ENCODE measurements at places on chromosomes 16 and 17. TPM values are rescaled to one million over a fixed set of nuclear protein-coding genes. Genes with fewer than 3 reads are reported as not detected.

DNA sequence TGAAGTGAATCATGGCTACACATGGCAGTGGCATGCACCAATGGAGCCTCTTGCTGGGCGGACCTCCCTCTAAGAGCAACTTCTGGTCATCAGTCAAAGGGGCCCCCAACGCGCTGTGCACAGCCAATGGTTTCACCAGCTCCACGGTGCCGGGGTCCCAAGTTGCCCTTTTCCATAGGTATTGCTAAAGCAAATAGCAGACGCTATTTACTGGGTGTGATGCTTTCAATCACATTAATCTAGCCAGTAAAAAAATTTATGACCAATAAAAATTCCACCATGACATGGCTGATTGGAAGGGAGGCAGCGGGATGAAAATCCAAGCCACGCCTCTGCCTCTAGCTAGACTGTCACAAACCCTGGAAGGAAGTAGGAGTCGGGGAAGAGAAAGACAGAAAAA lies 680.3 kb upstream of the SOX9 start:
- no peaks in the 10 kb centered on the region for H3K36me3 ChIP-seq
- H3K27me3 ChIP-seq: no peaks in the 10 kb centered on the region
- H3K27ac ChIP-seq: no peak overlapping the region
- no peaks in the 10 kb centered on the region for H3K4me1 ChIP-seq
- H3K4me3 ChIP-seq: no peak overlapping the region
- no peak for DNase-seq

DNA sequence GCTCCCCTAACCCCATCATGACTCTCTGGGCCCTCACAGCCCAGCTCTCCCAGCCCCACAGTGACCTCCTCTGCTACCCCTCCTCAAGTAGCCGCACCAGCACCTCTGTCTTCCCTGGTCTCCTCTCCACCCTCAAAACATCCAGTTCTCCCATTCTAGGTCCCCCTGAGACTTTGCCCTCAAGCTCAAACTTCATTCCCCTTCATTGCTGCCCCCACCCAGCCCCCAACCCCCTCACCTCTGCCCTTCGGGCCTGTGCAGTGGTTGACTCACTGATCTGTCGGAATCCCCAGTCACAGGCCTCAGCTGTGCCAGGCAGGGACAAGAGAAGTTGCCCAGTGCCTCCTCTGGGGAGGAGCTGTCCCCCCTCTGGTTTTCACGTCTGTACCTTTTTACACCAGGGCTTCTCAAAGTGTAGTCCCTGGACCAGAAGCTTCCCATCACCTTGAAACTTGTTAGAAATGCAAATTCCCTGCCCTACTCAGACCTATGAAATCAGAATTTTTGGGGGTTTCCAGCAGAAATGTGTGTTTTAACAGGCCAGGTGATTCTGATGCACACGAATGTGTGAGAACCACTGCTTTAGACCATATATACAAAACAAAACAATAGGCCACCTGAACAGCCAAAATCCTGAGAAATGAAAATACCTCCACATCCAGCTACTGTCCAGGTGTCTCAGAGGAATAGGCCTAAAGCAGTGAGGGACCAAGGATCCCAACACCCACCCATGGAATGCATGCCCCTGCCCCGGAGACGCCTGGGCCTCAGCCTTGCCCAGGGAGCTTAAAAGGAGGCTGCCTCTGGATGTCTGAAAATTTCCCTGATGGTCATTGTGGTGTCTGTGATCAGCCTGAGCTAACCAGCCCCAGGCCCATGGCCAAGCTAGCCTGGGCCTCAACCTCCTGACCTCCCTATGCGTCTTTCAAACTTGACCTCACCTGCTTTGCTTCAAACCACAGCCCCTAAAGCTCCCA lies 853 bp upstream of the DOK4 start:
- no peaks in the 10 kb centered on the region for H3K27me3 ChIP-seq
- peak overlapping the region; percentile 52 for H3K4me3 ChIP-seq
- H3K4me1 ChIP-seq: no peaks in the 10 kb centered on the region
- peak overlapping the region; percentile 64 for H3K27ac ChIP-seq
- no peaks in the 10 kb centered on the region for H3K36me3 ChIP-seq

GRCh38 chr16:10684511-10685151 lies 10.1 kb downstream of the TEKT5 start:
- peak; percentile 61 for DNase-seq
- no peak overlapping the region for H3K4me3 ChIP-seq
- H3K27ac ChIP-seq: no peak overlapping the region

DNA sequence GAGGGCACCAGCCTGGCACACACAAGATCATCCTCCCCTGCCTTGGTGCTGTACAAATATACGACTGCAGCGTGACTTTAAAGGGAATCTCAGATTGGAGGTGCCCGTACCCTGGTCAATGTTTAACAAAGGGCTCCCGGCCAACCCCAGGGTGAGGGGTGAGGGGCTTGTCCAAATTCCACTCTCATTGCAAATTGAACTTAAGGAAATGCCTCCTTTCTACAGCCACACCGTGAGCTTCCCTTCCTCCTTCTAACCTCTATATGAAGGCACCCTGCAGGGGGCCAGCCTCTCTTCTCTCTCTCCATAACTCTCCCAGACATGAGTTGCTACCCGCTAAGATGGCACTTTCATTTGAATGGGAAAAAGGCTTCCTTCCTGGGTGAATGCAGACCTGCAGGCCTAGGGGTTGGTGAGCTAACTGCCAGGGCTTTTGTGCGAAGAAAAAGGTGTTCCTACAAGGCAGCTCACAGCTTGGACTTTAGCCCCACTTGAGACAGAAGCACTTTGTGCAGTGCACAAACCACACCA lies 76.6 kb downstream of the IRF8 start:
- no peaks in the 10 kb centered on the region for H3K36me3 ChIP-seq
- no peak for DNase-seq
- H3K27me3 ChIP-seq: no peaks in the 10 kb centered on the region

Gene PLLP
- total RNA-seq: 2.2 TPM

Gene VEZF1
- 59.8 TPM for total RNA-seq

Gene MYOCD
- total RNA-seq: 251 TPM

Data from aorta (tissue), 5 donors.